Femur (tissue), 1 donor: ENCODE measurements at places on chromosomes 4 and X.

GRCh38 chrX:68705986-68706385, 58.5 kb downstream of the STARD8 start:
- no peak for DNase-seq

- DNase-seq: no peak
Measured at GRCh38 chr4:142974328-142974727, 128.2 kb upstream of the INPP4B start.

- DNase-seq: no peak
Measured at GRCh38 chr4:48604527-48604926, 114.5 kb downstream of the ZAR1 start.

- no peak for DNase-seq
Measured at GRCh38 chr4:139112650-139113049, 64.4 kb downstream of the ELF2 start.

DNA sequence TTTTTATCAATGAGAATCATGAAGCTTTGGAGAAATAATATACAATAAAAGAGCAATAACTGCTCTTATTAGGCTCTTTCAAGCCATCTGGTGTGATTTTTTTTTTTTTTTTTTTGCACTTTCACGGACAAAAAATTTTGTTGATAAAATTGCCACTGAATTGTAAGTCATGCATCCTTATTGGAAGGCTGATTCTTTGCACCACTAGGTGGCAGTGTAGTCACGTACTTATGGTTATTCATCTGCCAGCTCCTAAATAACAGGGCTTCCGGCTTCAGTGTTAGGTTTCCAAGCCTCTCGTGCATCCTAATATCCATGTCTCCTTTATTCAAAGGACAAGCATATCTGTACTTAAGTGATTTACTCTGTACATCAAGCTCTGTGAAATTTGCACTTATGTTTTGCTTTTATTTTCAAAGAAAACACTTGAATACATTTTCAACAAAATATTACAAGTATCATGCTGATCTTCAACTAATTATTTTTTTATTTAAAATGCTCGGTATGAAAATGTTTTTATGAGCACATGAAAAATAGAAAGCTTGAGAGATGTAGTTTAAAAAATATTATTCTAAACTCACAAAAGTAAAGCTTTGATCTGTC, 1578.3 kb upstream of the TENM3 start:
- peak; percentile 76 for DNase-seq

DNA sequence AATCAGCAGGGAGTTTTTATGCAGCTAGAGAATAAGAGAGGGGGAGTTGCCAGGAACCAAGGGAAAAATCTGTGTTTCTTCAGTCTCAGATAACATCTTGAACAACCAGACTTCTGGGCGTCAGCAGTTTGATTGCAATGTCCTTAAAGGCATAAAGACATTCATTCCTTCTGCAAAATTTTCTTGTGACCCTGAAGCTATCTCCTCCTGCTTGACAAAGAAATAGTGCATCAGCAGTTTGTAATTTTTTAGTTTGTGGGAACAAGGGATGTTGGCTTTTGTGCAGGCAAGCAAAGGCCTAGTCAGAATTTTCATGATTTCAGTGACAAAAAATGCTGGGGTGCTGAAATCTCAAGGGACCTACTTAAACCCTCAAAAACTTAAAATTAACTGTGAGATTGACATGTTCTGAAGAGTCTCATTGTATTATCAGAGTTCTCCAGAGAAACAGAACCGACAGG, 125.8 kb upstream of the UNC5C start:
- no peak for DNase-seq

DNA sequence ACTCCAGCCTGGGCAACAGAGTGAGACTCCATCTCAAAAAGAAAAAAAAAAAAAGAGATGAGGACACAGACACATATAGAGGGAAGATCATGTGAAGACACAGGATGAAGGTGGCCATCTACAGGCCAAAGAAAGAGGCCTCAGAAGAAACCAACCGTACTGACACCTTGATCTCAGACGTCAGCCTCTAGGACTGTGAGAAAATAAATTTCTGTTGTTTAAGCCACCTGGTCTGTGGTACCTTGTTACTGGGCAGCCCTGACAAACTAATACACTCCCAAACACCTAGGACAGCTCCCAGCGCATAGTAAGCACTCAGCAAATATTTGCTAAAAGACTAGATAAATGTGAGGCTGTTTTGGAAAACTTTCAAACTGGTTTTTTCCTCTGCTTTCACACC, 59.2 kb upstream of the SMIM10 start:
- no peak for DNase-seq

DNA sequence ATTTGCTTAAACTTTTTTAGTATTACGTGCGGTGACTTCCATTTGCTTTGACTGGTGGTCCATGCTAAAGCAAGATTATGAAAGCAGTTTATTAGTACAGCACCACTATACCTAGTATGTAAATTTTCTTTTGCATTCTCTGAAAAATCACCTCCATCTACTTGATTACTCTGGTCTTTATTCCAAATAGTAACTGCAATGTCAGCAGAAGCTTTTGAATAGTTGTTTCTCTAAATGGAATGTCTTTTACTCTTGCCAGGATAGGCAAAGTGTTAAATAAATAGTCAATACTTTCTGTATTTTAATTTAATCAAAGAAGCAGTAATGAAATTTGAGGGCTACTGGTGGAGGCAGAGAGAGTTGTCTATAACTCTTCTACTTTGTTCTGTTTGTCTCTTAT, 167.2 kb upstream of the SLC4A4 start:
- no peak for DNase-seq

GRCh38 chr4:7581477-7581876, 146.7 kb upstream of the PSAPL1 start:
- DNase-seq: peak; percentile 71

GRCh38 chrX:154719132-154719675, 31.7 kb downstream of the GAB3 start:
- no peak for DNase-seq

- DNase-seq: no peak
Measured at GRCh38 chr4:3434881-3435685, 6.7 kb upstream of the HGFAC start.

DNA sequence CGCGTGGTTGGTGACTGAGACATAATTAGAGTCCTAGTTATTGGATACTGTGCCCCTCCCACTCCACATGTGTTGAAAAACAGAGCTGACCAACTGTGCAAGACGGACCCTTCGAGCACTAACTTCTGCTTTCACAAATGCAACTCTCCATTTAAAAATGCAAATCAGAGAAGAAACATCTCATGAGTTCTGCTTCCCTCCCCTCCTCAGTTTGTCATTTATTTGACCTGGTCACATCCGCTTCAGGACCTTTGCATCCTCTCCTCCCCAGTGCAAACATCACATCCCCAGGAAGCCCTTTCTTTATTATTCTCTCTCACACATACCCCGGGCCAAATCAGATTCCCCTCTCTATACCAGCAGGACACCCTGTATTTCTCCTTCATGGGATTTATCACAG, 38.1 kb upstream of the NOCT start:
- no peak for DNase-seq

DNA sequence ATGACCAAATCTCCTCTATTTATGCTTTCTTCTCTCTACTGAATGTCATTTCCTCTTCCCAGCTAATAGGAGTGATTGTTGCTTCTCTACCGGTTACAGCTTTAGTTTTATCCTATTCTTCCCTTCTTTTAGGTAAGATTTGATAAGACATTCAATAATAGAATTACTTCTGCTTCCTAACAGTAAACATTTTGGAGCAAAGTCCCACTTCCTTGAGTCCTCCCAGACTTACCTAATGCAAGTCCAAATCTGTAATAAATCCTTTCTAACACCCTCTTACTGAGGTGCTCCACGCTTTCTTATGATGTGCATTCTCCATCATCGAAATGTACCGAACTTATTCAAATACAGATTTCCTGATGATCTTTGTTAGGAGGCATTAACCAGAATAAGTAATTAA, 79.2 kb upstream of the GPM6A start:
- no peak for DNase-seq

GRCh38 chr4:41232406-41232805, 18.1 kb upstream of the APBB2 start:
- DNase-seq: no peak

DNA sequence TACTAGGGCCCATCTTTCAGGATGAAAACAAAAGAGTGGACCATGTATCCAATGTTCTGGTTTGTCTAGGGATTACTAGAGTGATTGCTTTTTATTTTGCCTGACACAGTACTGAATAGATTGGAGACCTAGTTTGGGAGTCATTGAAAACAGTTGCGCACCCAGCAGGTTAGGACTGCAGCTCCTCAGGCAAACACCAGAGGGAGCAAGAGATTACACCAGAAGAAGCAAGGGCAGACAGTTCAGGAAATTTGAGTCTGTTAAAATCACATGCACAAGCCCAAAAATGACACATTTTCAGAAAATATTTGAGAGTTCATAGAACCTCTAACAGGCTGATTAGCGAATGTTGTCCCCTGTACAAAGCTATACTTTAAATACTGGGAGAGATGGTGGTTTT, 55.6 kb downstream of the CYLC1 start:
- DNase-seq: no peak

- no peak for DNase-seq
Measured at GRCh38 chr4:189420572-189420971, 520.1 kb upstream of the FRG1 start.

GRCh38 chr4:7266525-7267292, 74.4 kb downstream of the SORCS2 start:
- DNase-seq: no peak

- no peak for DNase-seq
Measured at GRCh38 chrX:122246937-122247336, 937.1 kb upstream of the GRIA3 start.

GRCh38 chr4:100430451-100430850, 87.4 kb downstream of the EMCN start:
- DNase-seq: no peak

DNA sequence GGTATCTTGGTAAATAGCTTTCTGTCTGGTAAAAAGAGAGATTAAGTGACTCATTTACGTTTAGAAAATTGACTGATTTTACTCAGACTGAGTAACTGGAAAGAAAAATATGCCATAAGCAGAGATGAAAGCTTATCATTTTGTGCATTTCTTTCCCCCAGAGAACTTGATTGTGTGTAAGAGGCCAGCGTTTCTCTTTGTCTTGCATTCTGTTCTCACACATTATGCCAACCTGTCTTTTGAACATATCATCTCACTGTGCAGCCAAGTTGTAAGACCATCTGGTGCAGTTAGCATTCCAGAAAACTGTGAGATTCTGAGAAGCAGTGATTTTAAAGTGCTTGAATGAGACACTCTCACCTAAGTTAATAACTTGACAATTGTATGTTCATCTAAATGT, 651.3 kb downstream of the TECRL start:
- DNase-seq: no peak

DNA sequence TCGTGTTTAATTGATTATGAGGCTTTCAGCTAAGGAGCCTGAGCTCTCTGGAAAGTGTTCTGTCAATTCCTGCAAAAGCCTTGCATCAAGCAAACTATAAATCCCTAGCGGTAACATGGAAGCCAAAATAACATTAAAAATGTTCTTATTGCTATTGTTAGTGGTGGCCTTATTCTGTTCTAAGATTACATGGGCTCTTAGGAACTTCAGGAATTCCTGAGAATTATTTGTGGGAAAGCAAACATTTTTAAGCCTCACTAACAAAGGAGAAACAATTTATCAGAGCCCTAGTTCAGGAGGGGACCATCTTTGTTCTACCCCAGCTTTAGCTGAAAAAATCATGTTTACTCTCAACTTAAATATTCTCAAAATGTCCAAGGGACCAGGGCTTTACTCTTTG, 119.6 kb downstream of the PAPSS1 start:
- no peak for DNase-seq

- DNase-seq: no peak
Measured at GRCh38 chr4:11790230-11790629, 361.5 kb upstream of the HS3ST1 start.

- DNase-seq: no peak
Measured at GRCh38 chrX:110245011-110245410, 72.9 kb downstream of the AMMECR1 start.

- no peak for DNase-seq
Measured at GRCh38 chr4:150525321-150525868, 56.6 kb upstream of the MAB21L2 start.

- DNase-seq: peak; percentile 49
Measured at GRCh38 chr4:53055274-53055673, 193.2 kb downstream of the RASL11B start.

DNA sequence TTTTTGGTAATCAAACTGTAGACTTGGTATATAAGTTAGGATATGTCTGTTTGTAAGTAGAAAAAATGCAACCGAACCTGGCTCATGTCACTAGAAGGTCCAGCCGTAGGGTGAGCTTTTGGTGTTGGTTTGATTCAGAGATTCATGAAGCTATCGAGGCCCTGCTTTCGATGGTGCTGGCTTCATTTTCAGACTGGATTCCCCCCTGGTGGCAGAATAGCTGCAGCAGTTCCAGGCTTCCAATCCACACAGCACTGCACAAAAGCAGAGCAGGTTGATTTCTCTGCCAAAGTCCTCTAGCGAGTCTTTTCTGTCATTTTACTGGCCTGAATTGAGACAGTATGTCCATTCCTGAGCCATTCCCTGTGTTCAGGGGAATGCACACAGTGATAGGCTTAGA, 33.1 kb downstream of the PDK3 start:
- peak; percentile 42 for DNase-seq

DNA sequence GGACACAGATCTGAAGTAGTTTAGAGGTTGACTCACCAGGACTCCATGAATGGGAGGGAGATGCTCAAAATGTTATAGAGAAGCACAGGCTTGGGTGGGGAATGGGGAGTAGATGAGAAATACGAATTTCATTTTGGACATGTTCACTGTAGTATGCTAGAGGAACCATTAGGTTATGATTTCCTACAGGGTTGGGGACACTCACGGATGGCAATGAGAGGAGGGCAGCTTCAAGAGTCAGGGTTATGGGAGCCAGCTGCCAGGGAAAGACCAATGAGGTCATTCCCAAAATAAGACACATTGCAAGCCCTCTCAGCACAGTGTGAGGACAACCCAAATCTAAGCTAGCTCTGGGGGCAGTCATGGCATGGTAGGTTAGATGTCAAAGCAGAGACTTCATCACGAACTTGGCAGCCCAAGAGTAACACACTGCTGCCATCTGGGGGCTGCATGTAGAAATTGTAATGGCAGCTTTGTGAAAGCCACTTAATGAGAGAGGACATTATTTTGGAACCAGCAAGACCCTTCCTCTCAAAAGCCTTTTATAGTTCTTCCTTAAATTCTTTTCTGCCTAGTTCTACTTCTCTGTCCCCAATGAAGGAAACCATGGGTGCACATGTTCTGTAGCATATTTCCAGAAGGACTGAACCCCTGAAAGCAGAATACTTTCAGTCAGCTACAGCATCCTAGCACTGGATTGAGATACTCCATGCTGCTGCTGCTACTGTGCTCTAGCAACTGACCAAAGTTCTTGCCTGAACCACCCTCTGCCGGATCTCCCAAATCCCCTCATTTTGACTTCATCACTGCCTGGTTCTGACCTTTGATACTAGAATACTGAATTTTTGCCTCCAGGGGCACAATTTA, 16.2 kb upstream of the ZCCHC12 start:
- peak; percentile 59 for DNase-seq

- DNase-seq: no peak
Measured at GRCh38 chrX:30577362-30577991, at the start of gene TASL. TSS of gene TASL (minus strand) at chrX:30577766. CDS start at chrX:30560355, 17,411 bp downstream.

GRCh38 chr4:26717332-26717731, 133.4 kb downstream of the TBC1D19 start:
- no peak for DNase-seq
